HuH-7.5 (cell line): ENCODE measurements at places on chromosomes 6 and 20.
A peak's percentile ranks its signal among the peaks of the same experiment; 100 is the strongest.

DNA sequence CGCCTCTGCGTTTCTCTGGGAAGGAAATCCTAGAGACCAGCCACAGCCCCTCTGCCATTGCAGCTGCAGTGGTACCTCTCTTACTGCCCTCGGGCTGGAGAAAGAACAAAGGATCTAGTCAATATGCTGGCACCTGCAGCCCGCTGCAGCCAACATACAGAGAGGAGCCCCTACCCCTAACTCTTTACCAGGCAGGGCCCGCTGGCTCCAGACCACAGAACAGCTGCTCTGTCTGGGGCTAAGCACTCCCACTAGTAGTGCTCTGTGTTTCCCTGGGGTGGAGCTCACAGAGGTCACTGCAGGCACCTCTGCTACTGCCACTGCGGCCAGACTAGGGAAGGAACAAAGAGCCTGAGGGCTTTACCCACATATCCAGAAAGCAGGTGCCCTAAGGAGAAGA is 93.8 kb upstream of the IMPG1 start:
- no peak for DNase-seq

- no peak for DNase-seq
These were observed 67.5 kb downstream of the PDE7B start for GRCh38 chr6:135919026-135919425.

DNA sequence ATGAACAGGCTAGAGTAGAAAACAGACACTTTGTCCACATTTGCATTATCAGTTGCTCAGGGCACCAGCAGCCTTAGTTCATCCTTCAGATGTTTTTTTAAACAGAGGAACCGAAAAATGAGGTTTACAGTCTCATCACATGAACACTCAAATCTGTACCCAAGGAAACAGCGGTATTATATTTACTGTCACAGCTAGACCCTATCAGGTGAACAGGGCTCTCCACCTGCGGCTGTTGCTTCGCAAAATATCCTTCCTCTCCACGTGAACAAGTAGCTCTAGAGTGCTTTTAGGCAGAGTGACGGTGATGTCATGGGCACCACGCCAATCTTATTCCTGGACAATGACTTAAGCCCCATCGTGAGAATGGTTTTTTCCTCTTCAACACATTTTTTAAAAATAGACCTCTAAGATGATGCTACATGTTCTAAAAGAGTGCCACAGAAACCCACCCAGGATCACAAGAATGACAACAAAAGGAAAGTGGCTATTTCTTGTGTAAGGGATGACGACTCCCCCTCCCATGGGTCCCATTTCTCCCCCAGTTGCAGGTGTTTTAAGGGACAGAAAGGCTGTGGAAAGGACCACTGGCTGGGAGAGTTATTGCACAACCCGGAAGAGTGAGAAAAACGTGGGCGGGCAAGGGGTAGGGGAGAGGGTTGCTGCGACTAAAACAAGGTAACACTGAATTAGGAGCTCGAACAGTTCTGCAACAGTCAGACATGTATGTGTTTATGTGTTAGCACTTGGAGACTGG is 77.7 kb downstream of the EFHC1 start:
- no peak for DNase-seq

GRCh38 chr6:45445749-45446549 is 68.2 kb upstream of the SUPT3H start:
- peak; percentile 44 for DNase-seq

DNA sequence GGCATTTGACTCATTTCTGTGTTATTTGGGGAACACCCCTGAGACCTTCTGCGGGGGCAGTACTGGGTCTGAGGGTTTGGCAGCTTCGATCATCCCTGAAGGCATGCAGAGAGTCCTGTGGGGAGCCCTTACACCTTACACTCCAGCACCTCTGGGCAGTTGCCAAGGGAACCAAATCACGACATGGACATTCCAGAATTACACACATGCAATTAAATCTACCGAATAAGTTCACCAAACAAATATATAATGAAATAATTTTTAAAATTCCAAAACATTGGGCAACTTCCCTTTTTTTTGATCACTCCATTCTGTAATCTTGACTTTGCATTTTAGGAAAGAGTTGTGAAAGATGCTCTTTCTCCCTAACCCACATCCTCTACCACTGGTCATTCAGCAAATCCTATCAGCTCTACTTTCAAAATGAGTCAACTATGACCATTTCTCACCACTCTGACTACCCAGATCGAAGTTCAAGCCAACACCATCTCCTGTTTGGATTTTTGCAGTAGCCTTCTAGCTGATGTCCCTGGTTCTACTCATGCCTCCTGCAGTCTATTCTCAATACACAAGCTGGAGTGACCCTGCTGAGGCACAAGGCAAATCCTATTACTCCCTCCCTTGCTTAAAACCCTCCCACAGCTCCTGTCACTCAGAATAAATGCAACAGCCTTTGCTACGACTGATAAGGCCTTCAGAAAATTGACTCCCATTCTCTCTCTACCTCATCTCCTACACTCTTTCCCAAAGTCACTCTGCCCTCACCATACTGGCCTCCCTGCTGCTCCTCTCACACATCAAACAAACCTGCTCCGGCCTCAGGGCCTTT is 533.3 kb downstream of the HACE1 start:
- DNase-seq = no peak
